CD14-positive monocyte (primary cell): ENCODE measurements at places on chromosomes 7 and 10. TPM values are rescaled to one million over a fixed set of nuclear protein-coding genes. Genes with fewer than 3 reads are reported as not detected.
A peak's percentile ranks its signal among the peaks of the same experiment; 100 is the strongest.

DNA sequence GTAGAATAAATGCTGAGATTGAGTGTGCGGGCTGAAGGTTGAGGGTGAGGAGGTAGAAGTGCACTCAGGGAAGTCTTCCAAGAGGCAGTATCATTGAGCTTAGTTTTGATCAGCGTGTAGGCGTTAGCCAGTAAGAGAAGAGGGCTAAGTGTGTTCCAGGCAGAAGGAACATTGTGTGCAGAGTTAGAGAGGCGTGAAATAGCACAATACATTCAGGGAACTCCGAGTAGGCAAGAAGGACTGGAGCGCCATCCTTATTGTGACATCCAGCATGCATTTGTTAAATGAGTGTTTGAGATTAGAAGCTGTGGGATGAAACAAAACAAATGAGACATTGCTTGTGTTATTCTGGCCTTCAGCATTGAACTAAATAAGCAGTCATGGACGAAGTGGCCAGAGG, 140.9 kb upstream of the MKLN1 start:
- peaks cover 11% of the 10 kb centered on the region for H3K27me3 ChIP-seq
- H3K4me1 ChIP-seq: peaks cover 15% of the 10 kb centered on the region
- no peak overlapping the region for H3K27ac ChIP-seq
- H3K36me3 ChIP-seq: no peaks in the 10 kb centered on the region
- DNase-seq: no peak

DNA sequence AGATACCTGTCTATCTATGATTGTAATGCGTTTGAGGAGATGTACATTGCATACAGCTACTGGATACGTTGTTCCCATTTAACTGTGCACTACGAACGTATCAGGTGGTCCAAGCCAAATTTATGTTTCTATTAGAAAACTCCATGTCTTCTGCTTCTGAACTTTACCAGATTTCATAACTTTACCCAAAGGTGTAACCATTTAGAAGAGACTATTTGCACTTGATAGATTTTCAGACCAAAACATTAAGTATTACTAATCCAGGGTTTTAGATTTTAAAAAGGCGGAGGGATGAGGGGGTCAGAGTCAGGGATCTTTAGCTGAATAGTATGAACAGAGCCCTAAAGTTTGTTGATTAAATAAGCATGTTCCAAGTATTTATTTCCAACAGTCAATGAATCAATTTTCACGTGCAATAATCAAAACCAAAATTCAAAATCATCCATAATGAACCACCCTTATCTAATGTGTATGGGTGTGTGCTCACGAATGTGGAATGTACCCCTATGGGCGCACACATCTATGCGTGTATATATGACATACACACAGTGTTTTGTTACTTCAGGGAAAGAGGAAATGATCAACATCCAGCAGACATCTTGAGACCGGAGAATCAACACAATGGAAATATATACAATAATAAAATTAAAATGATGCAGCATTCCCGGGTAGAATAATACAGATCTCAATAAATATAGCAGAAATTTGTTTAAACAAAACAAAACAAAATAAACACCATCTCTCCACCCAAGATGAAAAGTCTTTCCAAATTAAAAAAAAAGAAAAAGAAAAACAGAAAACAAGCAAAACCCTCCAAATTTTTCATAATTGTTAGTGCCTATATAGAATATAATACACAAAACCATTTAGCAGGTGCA, 3.4 kb downstream of the FEZF1 start:
- DNase-seq: no peak
- no peaks in the 10 kb centered on the region for H3K36me3 ChIP-seq
- H3K27ac ChIP-seq: no peak overlapping the region
- no peak overlapping the region for H3K4me3 ChIP-seq

The MEPCE gene
- polyA plus RNA-seq: 28.4 and 43.2 TPM in 2 replicates

DNA sequence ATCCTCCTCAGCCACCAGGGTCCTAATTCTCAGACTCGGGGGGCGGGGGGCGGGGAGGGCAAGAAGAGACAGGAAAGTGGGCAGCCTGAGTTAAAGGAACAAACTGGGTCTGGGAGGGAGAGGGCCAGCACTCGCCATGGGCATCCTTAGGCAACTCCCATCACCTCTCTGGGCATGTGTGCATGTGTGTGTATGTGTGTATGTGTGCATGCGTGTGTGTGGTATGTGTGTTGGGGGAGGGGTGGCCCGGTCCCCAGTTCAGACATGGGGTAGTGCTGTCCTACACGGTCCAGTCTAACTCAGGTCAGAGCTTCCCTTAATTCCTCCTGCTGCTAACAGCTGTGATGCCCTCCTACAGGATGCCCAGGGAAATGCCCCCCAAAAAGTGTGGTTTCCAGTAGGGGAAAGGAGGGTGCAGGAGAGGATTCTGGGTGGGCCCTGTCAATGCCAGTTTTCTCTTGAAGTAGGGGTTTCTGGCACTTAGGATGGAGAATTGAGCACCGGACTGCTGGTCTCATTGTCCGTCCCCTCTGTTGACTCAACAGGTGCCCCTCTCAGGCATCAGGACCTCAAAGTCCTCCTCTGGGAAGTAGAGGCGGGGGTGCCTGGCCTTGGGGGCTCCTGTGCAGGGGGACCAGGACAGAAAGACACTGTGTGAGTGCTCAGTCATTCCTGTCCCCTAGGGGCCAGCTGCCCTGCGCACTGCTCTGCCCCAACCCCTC, 15.1 kb upstream of the ZMIZ1 start:
- H3K27ac ChIP-seq: no peak overlapping the region
- peaks cover 7% of the 10 kb centered on the region for H3K4me1 ChIP-seq
- H3K27me3 ChIP-seq: no peaks in the 10 kb centered on the region
- no peaks in the 10 kb centered on the region for H3K36me3 ChIP-seq
- DNase-seq: no peak

- H3K4me3 ChIP-seq: no peak overlapping the region
- H3K27ac ChIP-seq: no peak overlapping the region
- H3K4me1 ChIP-seq: peaks cover 29% of the 10 kb centered on the region
- H3K27me3 ChIP-seq: no peaks in the 10 kb centered on the region
- DNase-seq: no peak
Measured at GRCh38 chr7:155753446-155753965, 58.8 kb downstream of the SHH start.

GRCh38 chr7:37247861-37248260, 200.8 kb downstream of the ELMO1 start:
- peaks cover 18% of the 10 kb centered on the region for H3K36me3 ChIP-seq
- peak; percentile 60 for DNase-seq
- H3K27me3 ChIP-seq: no peaks in the 10 kb centered on the region

DNA sequence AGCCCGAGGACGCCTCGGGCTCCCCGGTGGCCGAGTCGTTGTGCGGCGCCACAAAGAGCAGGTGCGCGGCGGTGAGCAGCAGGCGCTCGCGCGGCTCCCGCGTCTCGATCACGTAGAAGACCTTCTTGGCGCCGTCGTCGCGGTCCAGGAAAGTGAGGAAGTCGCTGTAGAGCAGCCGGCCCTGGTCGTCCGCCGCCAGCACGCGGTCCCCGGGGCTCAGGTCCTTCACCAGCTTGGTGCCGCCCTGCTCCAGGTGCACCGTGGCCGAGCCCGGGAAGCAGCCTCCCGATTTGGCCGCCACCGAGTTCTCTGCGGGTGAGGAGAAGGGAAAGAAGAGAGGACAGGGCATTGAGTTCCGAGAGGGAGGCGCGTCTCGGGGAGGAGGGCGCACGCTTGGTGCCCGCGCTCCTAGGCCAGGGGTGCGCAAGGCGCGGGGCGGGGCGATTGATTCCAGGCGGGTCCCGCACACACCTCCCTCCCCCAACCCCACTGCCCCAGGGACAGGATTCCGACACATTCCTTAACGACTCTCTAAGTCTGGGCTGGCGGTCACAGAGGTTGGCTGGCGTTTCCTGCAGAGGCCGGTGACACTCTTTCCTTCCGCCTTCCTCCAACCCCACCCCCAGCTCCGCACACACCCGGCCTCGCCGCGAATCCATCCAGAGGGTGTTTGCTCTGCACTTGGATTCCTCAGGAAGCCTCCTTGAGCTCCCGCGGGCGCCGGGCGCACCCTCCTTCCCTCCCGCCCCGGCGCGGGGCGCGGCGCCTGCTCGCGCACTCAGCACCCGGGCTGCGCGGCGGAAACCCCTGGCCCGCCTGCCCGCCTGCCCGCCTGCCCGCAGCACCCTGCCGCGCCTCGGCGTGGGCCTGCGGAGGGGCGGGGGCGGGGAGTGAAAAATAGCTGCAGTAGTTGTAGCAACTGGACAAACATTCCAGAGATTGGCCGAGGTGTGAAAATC, 8.6 kb downstream of the SHH start:
- peaks cover 92% of the 10 kb centered on the region for H3K27me3 ChIP-seq
- peak overlapping the region; percentile 29 for H3K4me3 ChIP-seq
- no peak for DNase-seq
- H3K4me1 ChIP-seq: peaks cover 50% of the 10 kb centered on the region

GRCh38 chr7:80142853-80143580, 8.4 kb downstream of the GNAI1 start:
- no peak for DNase-seq
- H3K27ac ChIP-seq: no peak overlapping the region
- no peaks in the 10 kb centered on the region for H3K36me3 ChIP-seq

The DYDC2 gene
- not detected in 2 replicates for polyA plus RNA-seq

The HMX2 gene
- not detected in 2 replicates for polyA plus RNA-seq

The ITIH5 gene
- polyA plus RNA-seq: not detected

The IRF5 gene
- 130 TPM for polyA plus RNA-seq

The ZNF727 gene
- not detected for polyA plus RNA-seq

DNA sequence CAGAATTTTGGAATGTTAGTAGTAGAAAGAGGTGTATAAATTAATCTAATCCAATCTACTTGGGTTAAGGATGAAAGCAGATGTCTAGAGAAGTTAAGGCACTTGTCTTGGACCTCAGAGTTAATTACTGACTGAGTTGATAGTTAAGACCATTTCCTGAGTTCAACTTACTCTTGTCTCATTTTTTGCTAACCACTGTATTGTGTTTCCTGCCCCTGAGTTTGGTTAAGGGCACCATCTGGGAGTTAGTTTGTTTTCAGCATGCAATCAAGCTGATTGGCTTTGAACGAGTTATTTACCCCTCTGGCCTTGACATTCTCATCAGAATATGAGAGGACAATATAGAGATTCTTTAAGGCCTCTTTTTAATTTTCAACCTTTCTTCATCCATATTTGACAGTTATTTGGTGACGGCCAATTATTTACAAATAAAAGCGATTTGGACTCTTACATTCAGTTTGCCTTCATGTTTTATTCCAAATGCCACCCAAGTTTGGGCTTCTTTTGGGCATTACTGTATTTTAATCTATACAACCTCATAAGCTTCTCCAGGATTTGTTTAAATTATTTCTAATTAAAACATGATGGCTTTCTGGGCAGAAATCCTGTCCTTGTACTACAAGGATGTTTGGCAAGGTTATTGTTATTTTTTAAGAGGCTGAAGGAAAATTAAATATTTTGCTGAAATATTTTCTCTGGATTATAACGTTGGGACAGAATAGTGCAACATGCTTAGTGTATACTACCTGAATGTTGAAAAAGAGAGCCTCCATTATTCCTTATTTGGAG, 225.0 kb downstream of the CACNB2 start:
- H3K36me3 ChIP-seq: no peaks in the 10 kb centered on the region
- no peak overlapping the region for H3K27ac ChIP-seq
- H3K27me3 ChIP-seq: no peaks in the 10 kb centered on the region
- H3K4me1 ChIP-seq: no peaks in the 10 kb centered on the region
- H3K4me3 ChIP-seq: no peak overlapping the region
- DNase-seq: no peak

GRCh38 chr7:80429181-80429580, 82.7 kb downstream of the GNAT3 start:
- no peaks in the 10 kb centered on the region for H3K27me3 ChIP-seq
- H3K27ac ChIP-seq: no peak overlapping the region
- H3K36me3 ChIP-seq: no peaks in the 10 kb centered on the region

The PRKAR2B gene
- polyA plus RNA-seq: 3.5 TPM

- no peak for DNase-seq
- no peak overlapping the region for H3K27ac ChIP-seq
- H3K36me3 ChIP-seq: no peaks in the 10 kb centered on the region
Measured at GRCh38 chr10:97590082-97590747, 694 bp downstream of the C10orf62 start.

DNA sequence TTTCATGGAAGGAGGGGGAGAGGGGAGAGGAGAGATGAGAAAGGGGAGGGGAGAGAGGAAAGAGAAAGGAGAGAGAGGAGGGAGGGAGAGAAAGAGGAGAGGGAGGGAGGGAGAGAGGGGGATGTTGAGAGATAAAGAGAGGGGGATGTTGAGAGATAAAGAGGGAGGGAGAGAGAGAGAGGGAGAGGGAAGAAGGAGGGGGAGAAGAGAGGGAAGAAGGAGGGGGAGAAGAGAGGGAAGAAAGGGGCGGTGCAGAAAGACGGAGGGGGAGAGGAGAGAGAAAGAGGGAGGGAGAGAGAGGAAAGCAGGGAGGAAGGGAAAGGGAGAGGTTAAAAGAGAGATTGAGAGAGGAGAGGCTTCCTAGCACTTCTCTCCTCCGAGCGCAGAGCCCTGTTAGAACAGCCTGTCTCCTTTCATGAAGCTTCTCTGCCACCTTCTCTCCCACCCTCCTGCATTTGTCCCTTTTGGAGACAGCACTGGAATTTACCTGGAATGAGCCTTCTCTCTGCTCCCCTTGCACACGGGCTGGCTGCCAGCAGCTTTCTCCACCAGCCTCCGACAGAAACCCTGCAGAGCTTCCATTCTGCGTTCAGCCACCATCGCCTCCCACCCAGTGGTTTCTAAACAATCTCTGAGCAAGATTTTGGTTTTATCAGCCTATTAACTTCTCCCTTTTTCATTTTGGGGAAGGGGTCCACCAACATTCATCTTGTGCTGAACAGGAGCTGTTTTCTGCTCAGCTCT, 74.0 kb upstream of the CARD11 start:
- H3K27ac ChIP-seq: no peak overlapping the region
- DNase-seq: no peak
- no peaks in the 10 kb centered on the region for H3K4me1 ChIP-seq
- no peaks in the 10 kb centered on the region for H3K36me3 ChIP-seq
- no peak overlapping the region for H3K4me3 ChIP-seq

- no peaks in the 10 kb centered on the region for H3K27me3 ChIP-seq
- no peak overlapping the region for H3K4me3 ChIP-seq
- H3K36me3 ChIP-seq: no peaks in the 10 kb centered on the region
- H3K27ac ChIP-seq: no peak overlapping the region
- no peak for DNase-seq
Measured at GRCh38 chr7:130151591-130152492, 53.4 kb downstream of the TMEM209 start.

GRCh38 chr10:63346015-63346441, 119.7 kb downstream of the JMJD1C start:
- no peaks in the 10 kb centered on the region for H3K4me1 ChIP-seq
- DNase-seq: no peak
- H3K36me3 ChIP-seq: no peaks in the 10 kb centered on the region
- no peak overlapping the region for H3K27ac ChIP-seq
- no peaks in the 10 kb centered on the region for H3K27me3 ChIP-seq

The SLC29A4 gene
- polyA plus RNA-seq: 0.21 TPM

The LIPM gene
- polyA plus RNA-seq: not detected

The NUTM2E gene
- not detected for polyA plus RNA-seq

- H3K36me3 ChIP-seq: no peaks in the 10 kb centered on the region
- H3K27me3 ChIP-seq: no peaks in the 10 kb centered on the region
- H3K27ac ChIP-seq: no peak overlapping the region
- H3K4me1 ChIP-seq: no peaks in the 10 kb centered on the region
Measured at GRCh38 chr7:84110400-84110799, 84.2 kb downstream of the SEMA3A start.

- DNase-seq: no peak
- no peaks in the 10 kb centered on the region for H3K27me3 ChIP-seq
- H3K4me1 ChIP-seq: no peaks in the 10 kb centered on the region
- no peak overlapping the region for H3K27ac ChIP-seq
Measured at GRCh38 chr10:104615136-104615535, 26.0 kb upstream of the SORCS3 start.

GRCh38 chr10:102835007-102835482, 2.2 kb downstream of the CYP17A1 start:
- no peak overlapping the region for H3K27ac ChIP-seq
- H3K4me3 ChIP-seq: no peak overlapping the region
- no peaks in the 10 kb centered on the region for H3K27me3 ChIP-seq

- no peak overlapping the region for H3K27ac ChIP-seq
- H3K27me3 ChIP-seq: no peaks in the 10 kb centered on the region
- no peak overlapping the region for H3K4me3 ChIP-seq
Measured at GRCh38 chr7:24017519-24017918, 266.5 kb upstream of the NPY start.
